ENCODE measurements at places on chromosomes 1 and 21.

DNA sequence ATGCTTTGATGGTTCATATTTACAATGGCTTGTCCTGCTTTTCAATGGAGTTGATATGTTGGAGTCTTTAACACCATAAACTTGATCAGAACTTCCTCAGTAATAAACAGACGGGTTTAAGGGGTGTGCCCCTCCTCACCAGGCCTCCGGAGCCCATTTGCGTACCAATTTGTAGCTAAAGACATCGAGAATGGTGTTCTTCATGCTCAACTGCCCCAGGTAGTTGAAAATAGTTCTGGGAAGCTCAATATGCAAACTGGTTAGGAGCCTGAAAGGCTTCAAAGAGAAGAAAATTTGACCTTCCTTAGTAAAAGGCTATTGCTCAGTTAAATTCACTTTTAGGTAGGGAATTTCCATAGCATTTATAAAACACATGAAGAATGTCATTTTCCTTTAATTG lies 68.1 kb upstream of the RRP15 start:
- DNase-seq = no peak

GRCh38 chr1:39142401-39143060 lies 62.0 kb upstream of the MACF1 start:
- no peak for DNase-seq

DNA sequence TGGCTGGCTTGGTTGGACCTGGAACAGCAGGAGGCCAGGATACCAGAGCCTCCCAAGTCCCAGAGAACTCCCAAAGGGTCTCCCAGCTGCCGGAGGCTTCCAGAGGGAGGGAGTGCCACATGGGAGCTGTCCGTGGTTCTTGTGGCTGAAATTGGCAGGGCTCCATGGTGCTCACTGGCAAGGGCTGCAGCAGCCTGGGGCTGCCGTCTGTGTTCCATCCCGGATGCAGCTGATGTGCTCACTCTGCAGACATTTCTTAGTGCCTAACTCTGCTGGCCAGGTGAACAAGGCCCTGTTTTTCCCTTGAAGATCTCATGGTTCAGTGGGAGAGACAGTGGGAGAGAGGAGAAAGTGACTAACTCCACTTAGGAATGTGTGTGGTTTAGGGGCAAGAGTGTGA lies 261.1 kb downstream of the CAMTA1 start:
- DNase-seq = no peak

- no peak for DNase-seq
Measured at GRCh38 chr1:98196012-98196411, 275.2 kb upstream of the DPYD start.

DNA sequence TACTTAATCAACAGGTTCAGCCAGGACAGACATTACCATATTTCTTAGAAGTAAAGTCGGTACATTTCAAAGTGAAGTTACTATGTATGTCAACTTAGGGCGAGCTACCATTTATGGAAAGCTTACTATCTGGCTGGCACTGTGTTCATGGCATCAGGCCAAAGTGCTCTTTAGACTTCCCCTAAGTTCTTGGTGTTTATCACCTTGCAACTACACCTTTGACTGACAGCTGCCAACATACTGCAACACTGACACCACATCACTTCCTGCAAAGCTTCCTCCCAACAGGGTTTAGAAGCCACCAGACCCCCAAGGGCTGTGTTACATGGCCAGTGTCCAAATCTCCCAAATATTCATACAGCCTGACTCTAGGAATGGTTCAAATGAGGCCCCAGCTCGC lies 61.0 kb downstream of the TIAM1 start:
- DNase-seq = no peak

GRCh38 chr1:203148127-203148526 lies 20.6 kb downstream of the ADORA1 start:
- no peak for DNase-seq

DNA sequence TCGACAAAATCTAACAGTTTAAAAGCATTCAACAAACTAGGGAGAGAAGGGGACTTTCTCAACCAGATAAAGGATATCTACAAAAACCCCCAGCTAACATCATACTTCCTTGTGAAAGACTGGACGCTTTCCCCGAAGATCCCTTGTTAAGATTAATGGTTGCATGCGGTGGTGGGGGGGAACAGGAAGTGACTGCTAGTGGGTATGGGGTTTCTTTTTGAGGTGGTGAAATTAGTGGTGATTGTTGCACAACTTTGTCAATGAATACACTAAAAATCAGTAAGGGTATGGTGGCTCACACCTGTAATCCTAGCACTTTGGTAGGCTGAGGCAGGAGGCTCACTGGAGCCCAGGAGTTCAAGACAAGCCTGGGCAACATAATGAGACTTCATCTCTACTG lies 26.9 kb upstream of the EYA3 start:
- DNase-seq = no peak

DNA sequence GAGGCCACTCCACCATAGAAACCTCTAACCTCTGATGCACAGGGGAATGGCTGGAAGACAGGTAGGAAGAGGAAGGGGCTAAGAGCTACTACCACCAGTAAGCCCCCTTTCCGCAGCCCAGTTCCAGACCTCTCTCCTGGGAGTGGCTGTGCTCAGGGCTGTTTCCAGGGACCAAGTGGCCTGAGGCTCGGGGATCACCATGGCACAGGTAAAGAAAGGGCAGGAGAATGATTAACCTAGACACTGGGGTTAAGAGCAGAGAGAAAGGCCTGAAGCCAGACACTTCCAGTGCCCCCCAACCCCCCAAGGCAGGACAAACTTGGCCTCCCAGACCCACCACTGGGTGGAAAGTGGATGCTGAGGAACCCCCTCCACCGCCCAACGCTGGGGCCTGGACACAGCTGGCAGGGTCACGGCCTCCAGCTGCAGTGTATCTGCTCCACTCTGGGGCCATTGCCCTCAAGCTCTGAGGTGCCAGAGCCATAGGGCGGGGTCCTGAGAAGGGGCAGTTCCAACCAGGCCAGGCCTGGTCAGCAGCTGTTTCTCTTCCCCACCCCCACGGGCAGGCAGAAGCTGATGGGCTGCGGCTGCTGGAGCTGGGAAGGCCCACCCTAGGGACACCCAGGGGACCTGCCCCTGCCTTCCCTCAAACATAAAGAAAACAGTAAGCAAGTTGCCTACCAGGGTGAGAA lies 2.6 kb downstream of the TAGLN2 start:
- DNase-seq = no peak

Data from stimulated activated CD8-positive, alpha-beta memory T cell treated with anti-CD3 and anti-CD28 coated beads, Interleukin-15, amount 100 ng/mL, for 24 hours (primary cell).